Stimulated activated CD4-positive, alpha-beta T cell treated with anti-CD3 and anti-CD28 coated beads, Interleukin-12 subunit alpha, Interleukin-12 subunit beta, amount 100 ng/mL, for 48 hours (primary cell): ENCODE measurements at places on chromosomes 7 and 10.

- DNase-seq: no peak
Measured at GRCh38 chr10:52029628-52030027, 284.5 kb upstream of the DKK1 start.

GRCh38 chr7:122887848-122888247 lies 1.6 kb upstream of the CADPS2 start:
- DNase-seq: no peak

GRCh38 chr7:7917593-7917992 lies 51.0 kb upstream of the GLCCI1 start:
- DNase-seq: no peak

DNA sequence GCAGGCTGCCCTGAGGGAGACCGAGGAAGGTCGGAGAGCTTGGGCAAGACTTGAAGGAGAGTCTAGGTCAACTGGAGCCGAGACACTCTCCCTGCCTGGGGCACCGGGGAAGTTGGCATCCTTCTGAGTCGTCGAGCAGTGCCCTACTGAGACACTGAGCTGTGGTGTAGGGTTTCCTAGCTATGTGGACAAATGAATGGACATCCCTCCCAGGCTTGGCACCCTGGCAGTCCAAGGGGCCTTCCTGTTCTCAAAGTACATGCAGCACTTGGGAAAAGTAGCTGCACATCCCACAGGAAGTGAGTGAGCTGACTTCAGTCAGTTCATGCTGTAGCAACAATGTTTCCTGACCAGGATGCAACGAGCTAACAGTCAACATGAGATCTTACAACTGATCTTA lies 57.2 kb upstream of the INPP5A start:
- DNase-seq: no peak

DNA sequence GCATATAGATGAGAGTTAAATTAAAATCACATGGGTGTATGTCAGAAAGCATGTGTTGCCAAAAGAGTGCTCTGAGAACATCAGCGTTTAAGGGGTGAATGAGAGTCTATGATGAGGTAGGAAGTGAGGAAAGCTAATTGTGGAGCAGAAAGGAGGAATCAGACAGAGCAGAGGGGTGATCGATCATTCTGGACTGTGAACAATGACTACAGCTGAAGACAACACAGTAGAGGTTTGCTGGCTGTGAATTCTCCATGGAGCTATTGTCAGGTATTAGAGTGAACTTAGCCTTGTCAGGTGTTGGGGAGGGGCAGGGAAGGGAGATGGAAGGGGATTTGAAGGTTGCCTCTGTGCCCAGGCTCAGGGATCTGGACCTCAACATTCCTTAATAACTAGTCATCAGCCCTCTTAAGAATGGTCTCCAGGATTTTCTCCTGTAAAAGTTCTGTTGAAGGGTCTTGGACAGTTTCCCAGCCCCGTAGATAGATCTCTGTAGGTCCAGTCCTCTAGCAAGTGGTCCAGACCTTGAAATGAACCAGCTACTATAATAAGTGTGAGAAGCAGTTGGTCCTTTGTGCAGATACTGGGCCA lies 57.1 kb downstream of the KIF5B start:
- DNase-seq: no peak

DNA sequence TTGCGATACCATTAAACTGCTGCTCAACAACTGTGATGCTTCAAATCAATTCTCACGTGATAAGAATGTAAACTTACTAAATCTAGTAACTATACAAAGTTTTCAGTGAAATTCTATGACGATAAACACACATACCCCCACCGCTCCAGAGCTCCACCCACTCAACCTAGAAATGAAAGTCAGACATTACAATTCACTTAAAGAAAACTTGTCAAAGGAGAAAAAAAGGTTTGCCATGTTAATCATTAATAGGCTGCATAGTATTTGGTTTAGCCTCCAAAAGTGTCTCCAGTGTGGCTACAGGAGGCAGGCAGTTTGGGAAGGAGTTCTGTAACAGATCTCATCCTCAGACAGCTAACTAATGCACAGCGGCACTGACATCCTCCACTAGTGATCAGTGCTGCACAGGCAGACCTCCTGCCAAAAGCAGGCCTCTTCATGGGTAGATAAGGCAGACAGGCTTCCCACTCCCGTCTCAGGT lies 3.1 kb downstream of the HERPUD2 start:
- peak; percentile 21 for DNase-seq

DNA sequence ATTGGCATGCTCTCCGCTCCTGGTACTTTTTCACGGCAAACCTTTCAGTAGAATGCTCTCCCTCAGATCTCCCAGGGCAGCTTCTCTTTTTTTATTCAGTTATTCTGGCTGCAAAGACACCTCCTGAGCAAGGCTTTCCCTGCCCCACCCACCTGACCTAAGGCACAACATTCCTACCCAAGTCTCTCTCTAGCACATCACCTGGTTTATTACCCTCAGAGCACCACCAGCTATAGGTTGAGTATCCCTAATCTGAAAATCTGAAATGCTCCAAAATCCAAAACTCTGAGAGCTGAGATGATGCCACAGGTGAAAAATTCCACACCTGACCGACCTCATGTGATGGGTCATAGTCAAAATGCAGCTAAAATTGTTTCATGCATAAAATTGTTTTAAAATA lies 99.6 kb downstream of the GLI3 start:
- DNase-seq: no peak

DNA sequence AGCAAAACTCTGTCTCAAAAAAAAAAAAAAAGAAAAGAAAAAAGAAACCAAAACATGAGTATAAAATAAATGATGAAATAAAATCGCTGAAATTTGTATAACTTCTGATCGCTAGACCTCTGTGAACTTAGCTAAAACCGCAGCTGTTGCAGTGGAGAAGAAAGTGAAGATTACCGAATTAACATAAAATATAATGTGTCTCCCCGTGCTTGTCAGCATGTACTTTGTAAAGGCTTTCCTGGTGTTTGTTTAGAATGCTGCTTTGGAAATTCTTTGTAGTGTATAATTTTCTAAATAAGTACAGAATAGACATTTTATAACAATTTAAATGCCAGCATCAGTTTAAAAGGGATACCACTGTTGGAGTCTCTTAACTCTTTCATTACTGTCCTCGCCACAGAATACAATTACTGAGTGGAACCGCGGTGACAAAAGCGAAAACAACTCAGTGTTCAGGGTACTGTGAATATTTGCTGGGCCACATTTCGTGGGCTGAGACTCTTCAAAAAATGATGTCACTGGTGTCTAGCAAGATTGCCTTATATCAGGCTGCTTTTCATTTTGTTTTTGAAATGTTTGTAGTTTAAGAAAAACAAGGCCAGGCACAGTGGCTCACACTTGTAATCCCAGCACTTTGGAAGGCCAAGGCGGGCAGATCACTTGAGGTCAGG lies 167.7 kb downstream of the NSUN6 start:
- no peak for DNase-seq

- DNase-seq: no peak
Measured at GRCh38 chr10:29030900-29031299, 258.0 kb upstream of the LYZL1 start.

DNA sequence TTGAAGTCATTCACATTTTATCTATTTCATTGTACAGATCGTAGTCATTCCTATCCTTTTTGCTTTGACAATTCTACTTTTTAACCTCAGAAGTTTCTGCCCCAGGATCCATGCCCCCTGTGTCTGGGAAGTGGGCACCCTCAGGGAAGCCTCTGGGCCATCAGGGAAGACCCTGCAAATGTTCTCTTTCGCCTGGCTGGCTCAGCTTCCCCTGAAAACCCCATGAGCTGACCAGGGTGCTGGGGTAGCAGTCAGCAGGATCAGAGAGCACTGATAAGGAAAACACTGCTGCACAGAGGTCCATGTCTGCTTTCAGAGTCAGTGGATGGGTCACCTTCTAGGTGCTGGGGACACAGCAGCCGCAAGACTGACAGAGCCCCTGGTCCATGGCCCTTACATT lies 23.8 kb downstream of the CUZD1 start:
- DNase-seq: no peak

DNA sequence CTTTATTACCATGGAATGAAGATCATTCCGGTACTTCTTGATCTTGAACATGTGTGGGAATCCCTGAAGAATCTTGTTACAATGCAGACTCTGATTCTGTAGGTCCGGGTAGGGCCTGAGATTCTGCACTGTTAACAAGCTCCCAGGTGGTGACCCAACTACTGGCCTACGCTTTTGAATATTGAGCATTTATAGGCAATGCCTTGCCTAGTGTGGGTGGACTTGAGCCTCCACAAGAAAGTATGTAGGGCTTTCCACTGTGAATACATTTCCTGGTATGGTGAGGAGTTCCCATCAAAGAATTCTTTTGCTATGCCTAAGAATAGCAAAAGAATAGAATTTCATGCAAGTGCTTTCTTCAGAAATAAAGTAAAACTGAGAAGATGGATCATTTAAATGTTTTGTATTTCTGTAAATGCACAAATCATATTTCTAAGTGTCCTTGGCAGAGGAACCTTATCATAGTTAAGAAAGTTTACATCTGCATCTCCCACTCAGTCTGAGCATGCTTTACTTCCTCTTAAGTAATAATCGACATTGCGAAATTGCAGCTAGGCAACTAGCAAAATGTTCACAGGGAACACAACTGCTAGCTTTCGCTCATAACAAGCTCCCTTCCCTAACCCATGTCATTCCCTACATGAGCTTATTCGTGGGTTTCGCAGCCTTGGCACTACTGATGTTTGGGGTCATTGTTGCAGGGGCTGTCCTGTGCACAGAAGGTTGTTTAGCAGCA lies 71.4 kb downstream of the AHR start:
- no peak for DNase-seq

GRCh38 chr10:21314111-21314626 lies 211.3 kb downstream of the SKIDA1 start:
- no peak for DNase-seq

DNA sequence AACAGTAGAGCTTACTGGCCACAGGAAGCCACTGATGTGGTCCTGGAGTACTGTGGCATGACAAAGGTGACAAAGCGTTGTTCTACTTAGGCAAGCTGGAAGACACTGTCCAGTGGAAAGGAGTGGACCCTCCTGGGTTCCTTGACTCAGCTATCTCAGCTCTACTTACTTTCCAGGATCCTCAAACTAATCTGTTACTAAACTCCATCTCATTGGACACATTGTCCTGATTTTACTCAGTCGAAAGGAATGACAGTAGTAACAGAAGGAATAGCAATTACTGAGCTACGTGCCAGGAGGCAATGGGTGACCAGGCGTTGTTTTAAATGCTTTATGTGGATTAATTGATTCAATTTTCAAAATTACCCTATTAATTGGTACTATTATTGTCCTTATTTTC lies 41.6 kb downstream of the ABLIM1 start:
- no peak for DNase-seq

DNA sequence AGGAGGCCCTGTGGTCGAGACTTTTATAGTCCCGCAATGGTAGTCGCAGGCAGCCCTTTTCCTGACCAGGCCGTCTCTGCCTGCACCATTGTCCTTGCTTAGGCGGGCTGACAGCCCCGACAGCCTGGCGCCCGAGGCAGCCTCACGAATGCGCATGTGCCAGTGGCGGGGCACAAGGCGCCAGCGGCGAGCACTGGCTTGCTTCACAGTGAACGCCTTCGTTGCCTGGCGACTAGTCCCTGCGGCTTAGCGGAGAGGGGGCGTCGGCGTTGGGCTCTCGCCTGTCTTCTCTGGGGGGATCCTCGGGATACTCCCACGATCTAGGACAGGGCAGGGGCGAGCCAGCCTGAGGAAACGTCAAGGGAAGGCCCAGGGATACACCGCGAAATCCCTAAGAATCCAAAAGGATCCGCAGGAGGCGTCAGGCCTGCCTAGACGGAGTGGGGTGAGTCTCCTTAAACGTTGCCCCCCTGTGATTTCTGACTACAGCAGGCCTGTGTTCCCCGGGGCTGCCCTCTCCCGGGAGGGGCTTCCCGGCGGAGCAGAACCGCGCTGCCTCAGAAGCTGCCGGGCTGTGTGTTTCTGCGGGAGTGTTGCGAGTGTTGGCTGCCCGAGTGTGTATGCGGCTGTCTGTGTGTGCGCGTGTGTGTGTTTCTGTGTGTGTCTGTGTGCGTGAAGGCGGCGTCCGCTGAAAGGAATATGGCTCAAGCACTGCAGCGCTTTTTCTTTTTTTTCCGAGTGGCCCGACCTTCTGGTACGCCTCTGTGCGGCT lies 20.5 kb upstream of the ZNF273 start:
- DNase-seq: no peak

GRCh38 chr7:91285696-91286355 lies 21.6 kb downstream of the FZD1 start:
- no peak for DNase-seq
